A549 treated with dexamethasone at 1 μM for 4 hours (cell line): ENCODE measurements at places on chromosomes 1 and 21. TPM values are rescaled to one million over a fixed set of nuclear protein-coding genes. Genes with fewer than 3 reads are reported as not detected.

The NFASC gene
- 0.70 to 1.3 TPM (median 1.1 TPM) in 5 replicates for total RNA-seq

The TNFRSF9 gene
- 2.3 to 3.7 TPM (median 2.9 TPM) in 5 replicates for total RNA-seq

The KIAA1614 gene
- 0.25 to 1.3 TPM (median 1.0 TPM) in 5 replicates for total RNA-seq

The TARDBP gene
- 188 to 215 TPM (median 207 TPM) in 5 replicates for total RNA-seq

The COL9A2 gene
- 0.17 to 0.25 TPM (median 0.19 TPM) in 5 replicates for total RNA-seq

The DARS2 gene
- 40.9 to 48.4 TPM (median 44.1 TPM) in 5 replicates for total RNA-seq

The C1orf53 gene
- total RNA-seq, result 4.2 to 6.8 TPM (median 5.7 TPM) in 5 replicates

The GATAD2B gene
- total RNA-seq, result 9.4 to 15.3 TPM (median 13.0 TPM) in 5 replicates
